ENCODE measurements at places on chromosomes 13 and 19.

- DNase-seq = peak; percentile 29
Observed at GRCh38 chr19:5392486-5392885, 51.9 kb upstream of the PTPRS start.

GRCh38 chr13:20624213-20624612 lies 57.3 kb downstream of the IFT88 start:
- DNase-seq = no peak

GRCh38 chr13:75285310-75285709 lies 196.7 kb downstream of the TBC1D4 start:
- DNase-seq = no peak

DNA sequence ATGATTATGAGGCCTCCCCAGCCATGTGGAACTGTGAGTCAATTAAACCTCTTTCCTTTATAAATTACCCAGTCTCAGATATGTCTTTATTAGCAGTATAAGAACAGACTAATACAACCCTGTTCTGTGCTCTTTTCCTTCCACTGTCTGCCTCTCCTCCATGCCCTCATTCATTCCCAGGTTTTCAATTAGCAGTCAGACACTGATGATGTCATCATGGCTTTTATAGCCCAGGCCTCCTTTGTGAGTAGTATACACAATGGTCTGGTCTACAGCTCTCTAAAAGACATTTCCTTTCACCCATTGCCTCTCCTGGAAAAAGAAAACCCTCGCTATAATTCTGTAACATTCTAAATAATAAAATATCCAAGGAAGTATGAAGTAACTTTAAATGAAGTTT lies 25.5 kb downstream of the FGF14 start:
- no peak for DNase-seq

- no peak for DNase-seq
Observed at GRCh38 chr13:21095311-21095710, 33.9 kb upstream of the LATS2 start.

DNA sequence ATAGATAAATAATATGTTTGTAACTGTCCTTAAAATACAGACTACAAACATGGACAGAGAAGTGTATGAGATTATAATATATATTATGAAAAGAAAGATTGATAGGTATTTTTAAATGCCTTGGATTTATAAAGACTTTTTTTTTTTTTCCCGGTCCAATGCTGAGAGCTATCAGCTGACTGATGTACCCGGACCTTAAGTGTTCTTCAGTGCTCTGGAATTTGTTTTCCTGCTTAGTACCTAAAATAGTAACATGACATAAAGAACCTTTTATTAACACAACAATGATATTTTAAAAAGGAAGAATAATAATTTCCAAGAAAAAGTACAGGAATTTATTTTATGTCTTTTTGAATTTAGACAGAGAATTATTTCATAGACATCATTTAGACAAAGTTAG lies 795.5 kb upstream of the PCDH9 start:
- no peak for DNase-seq

GRCh38 chr19:1423436-1424191 lies 14.6 kb upstream of the RPS15 start:
- DNase-seq = no peak

- no peak for DNase-seq
Observed at GRCh38 chr19:4369109-4369887, 25.9 kb downstream of the MPND start.

DNA sequence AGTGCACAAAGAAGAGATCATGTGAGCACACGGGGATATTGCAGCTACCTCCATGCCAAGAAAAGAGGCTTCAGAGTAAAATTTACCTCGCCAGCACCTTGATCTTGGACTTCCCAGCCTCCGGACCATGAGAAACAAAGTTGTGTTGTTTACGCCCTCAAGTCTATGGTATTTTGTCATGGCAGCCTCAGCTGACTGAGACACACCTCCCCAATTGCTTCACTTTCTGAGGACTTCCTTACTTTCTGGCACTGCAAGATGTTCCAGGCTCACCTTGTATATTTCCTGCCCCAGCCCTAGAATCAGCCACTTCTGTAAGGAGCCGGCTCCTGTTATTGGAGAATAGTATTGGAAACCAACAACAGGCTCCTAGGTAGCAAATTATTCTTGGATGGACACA lies 6.6 kb upstream of the CEBPG start:
- DNase-seq = no peak

- no peak for DNase-seq
Observed at GRCh38 chr19:17091758-17092333, 16.3 kb downstream of the MYO9B start.

GRCh38 chr13:41182231-41182630 lies 12.1 kb downstream of the KBTBD7 start:
- no peak for DNase-seq

DNA sequence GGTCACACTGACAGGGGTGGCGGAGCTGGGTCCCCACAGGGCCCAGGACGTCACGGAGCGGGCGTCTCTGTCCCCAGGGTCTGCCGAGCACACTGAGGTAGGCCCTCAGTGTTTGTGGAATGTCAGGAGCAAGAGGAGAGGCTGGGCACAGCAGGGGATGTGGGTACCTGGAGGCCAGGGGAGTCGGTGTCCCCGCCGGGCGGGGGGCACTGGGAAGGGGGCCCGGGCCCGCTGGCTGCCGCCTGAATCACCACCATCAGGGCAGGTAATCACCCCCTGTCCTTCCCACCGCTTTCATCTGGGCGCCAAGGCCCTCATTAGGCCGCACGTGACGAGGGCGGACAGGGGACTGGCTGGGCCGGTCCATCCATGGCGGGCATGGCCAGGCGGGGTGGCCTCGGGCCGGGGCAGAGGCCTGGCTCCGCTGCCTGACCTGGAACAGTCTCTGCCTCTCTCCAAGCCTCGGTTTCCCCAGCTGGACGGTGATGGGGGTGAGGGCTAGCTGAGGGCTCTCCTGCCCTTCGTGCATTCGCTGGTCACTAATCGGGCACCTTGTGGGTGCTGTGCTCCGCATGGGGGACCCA lies 1.0 kb downstream of the FGF22 start:
- DNase-seq = no peak

- DNase-seq = no peak
Observed at GRCh38 chr19:7833225-7834099, 3.4 kb downstream of the EVI5L start.

DNA sequence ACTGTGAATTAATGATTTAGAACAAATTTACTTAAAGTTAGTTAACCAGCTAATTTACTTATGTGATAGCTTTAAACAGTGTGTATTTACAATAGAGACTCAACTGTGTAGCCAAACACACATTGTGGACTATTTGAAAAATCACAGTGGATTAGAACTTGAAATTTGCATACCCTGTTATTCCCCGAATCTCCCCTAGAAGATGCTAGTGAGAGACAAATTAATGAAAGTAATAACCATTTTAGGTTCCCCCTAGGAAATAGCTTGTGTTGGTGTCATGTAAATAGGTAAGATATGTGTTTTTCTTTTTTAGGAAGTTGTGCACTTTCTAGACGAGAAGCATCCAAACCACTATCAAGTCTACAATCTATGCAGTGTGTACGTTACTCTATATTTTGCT lies 98.5 kb downstream of the C1QTNF9 start:
- no peak for DNase-seq
